ENCODE measurements at places on chromosomes 1 and 21.

- no peak for DNase-seq
These were observed 112.7 kb downstream of the CLIC6 start for GRCh38 chr21:34781526-34781925.

DNA sequence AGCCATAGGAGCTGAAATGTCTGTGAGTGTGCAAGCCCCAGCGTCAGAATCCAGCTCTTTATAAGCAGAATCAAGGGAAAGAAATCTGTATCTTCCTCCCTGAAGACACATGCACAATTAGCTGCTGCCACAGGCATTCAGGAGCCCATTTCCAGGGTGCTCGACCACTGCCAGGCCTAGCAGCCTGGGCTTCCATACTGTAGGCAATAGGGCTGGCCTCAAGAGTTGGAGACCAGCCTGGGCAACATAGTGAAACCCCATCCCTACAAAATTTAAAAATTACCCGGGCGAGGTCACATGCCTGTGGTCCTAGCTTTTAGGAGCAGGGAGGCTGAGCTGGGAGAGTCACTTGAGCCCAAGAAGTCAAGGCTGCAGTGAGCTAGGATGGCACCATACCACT, 41.0 kb downstream of the NEK2 start:
- DNase-seq, result no peak

- no peak for DNase-seq
These were observed 30.9 kb downstream of the PROX1 start for GRCh38 chr1:214018386-214019268.

GRCh38 chr1:12196641-12197482, 30.1 kb downstream of the TNFRSF1B start:
- DNase-seq, result peak; percentile 95

DNA sequence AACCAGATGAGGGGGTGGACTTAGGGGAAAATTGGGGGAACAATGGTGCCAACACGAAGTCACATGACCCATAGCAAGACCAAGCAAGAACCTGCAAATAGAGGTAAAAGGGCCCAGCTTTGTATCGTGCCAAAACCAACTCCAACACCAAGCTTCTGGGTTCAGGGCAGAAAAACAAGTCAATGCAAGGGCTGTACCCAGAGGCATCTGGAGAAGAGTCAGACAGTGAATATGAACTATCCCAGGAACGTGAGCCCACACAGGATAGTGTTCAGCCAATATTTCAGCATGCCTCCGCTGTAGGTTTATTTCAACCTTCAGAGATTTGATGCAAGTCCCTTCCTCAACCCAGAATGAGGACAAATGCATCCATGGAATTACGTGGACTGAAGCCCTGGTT, 15.0 kb upstream of the ZMYM6 start:
- no peak for DNase-seq

DNA sequence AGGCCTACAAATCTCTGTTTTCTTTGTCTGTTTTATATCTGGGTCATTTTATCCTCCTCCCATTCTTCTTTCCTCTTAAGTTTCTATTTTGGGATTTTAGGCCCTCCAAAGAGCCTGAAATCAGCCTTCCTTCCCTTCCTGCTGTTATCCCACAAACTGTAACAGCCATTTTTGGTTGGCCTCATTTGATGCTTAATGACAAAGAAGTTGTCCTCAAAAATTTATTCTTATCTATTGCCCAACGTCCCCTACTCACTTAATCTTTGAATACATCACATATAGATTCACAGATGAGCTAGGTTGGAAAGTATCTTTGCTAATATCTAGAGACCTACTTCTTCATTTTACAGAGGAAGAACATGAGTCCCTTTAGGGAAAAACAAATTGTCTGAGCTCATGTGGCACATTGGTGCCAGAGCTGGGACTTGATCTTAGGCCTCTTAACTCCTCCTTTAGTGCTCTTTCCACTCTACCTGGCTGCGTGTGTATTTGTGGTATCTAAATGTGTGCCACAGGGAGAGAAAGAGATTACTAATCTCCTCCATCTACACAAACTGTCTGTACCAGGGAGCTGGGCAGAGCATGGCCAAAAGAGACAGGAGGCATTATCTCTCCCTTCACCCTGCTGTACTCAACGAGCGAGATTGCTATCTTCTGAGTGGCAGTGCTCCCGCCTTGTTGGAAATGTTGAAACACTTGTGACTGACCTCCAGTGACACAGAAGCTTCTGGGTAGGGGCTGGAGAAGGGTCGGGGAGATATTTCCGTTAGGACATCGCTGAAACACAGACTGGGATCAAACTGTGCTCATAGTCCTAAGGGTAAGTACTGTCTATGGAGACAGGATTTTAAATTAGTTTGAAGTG, 30.1 kb downstream of the RHEX start:
- peak; percentile 61 for DNase-seq

DNA sequence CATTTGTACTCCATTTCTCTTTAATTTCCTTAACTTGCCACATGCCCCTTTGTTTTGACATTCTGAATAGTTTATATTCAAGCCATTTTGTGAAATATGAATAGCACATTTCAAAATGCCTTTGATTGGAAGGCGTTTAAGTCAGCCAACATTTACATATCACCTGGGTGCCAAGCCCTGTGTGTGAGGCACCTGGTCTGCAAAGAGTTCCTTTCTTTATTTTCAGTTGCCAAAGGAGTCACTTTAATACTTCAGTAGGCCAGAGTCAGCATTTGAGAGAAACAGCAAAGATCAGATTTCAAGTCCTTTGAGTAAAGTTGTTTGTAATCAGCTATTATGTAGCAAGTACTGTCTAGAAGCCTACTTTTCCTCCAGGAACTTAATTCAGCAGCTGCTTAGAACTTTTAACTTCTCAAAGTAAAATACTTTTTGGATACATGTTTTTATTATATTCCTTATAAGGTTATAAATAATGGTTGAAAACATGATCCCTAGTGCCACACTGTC, 70.8 kb downstream of the DTL start:
- DNase-seq, result no peak

- DNase-seq, result no peak
These were observed 117.2 kb upstream of the IGSF21 start for GRCh38 chr1:17990401-17990800.

- no peak for DNase-seq
These were observed 5.2 kb downstream of the TSPEAR start for GRCh38 chr21:44706026-44706705.

- DNase-seq, result no peak
These were observed 49.6 kb downstream of the HSF2BP start for GRCh38 chr21:43609501-43610340.

- DNase-seq, result no peak
These were observed 580.7 kb upstream of the ADGRL4 start for GRCh38 chr1:79587229-79587628.

- no peak for DNase-seq
These were observed 2.9 kb upstream of the C1orf105 start for GRCh38 chr1:172417557-172417956.

DNA sequence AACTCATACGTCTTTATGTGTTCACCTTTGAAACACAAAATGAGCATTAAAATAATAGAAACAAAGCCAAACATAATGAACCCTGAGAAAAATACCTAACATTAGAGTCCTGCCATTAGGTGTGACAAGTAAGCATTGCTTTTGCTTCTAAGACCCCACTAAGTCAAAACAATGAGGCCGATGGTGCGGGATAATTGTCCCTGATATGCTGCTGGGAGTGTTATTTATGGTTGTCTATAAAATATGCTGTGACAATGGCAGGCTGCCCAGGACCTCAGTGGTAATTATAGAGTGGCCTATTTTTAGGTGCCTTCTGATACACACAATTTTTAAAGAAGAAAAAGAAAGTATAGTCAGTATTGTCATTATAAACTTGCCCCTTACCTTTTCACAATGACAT, 1423.1 kb downstream of the AMY1C start:
- no peak for DNase-seq

- no peak for DNase-seq
These were observed 77.5 kb upstream of the ACTRT2 start for GRCh38 chr1:2943686-2944260.

- DNase-seq, result peak; percentile 59
These were observed 14.4 kb upstream of the ZFYVE9 start for GRCh38 chr1:52127181-52128180.

DNA sequence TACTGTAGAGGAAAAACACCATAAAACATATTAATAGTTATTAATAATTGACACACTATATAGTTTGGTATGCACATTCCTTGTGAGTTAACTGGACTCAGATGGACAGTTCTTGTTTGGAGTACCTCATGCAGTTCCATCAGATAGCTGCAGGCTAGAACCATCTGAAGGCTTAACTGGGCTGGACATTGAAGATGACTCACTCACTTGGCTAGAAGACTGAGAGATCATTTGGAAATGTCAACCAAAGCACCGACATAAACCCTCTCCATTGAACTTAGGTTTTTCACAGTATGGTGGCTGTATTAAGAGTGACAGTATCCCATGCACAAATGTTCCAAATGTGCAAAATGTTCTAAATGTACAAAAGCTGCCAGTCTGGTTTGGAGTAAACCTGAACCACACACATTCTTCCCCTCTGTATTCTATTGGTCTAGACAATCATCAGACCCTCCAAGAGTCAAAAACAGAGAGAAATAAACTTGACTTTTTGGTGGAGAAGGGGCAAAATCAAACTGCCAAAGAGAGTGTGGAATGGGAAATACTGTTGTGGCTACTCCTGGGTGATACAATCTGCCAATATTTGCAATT, 708.4 kb downstream of the KCNT2 start:
- no peak for DNase-seq

GRCh38 chr1:21492356-21492625, 16.9 kb upstream of the ALPL start:
- no peak for DNase-seq

DNA sequence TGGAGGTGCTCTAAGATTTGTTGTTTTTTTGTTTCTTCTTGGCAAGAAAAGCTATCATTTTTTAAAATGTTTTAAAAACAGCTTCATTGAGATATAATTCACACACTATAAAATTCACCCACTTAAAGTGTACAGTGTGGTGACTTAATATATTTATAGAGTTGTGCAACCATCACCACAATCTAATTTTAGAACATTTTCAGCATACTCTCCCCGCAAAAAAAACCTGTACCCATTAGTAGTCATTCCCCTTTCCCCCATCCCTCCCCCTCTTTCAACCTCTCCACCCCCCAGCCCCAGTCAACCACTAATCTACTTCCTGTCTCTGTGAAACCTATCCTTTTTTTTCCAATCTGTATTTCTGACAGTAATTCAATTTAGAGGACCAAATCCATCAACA, 30.6 kb downstream of the ZC3H11B start:
- peak; percentile 32 for DNase-seq

- peak; percentile 81 for DNase-seq
These were observed 165.7 kb downstream of the NCAM2 start for GRCh38 chr21:21163904-21164303.

DNA sequence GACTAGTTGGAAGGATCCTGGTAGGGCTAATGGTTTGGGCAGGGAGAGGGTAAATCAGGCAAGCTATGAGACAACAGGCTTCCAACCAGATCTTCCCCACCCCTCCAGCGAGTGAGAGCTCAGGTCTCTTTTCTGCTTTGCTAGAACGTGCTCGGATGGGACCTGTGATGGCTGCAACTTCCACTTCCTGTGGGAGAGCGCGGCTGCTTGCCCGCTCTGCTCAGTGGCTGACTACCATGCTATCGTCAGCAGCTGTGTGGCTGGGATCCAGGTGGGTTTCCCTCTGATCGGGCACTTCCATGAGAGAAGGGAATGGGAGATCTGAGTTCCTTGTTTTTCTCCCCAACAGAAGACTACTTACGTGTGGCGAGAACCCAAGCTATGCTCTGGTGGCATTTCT, 14.0 kb upstream of the SARS1 start:
- DNase-seq, result no peak

DNA sequence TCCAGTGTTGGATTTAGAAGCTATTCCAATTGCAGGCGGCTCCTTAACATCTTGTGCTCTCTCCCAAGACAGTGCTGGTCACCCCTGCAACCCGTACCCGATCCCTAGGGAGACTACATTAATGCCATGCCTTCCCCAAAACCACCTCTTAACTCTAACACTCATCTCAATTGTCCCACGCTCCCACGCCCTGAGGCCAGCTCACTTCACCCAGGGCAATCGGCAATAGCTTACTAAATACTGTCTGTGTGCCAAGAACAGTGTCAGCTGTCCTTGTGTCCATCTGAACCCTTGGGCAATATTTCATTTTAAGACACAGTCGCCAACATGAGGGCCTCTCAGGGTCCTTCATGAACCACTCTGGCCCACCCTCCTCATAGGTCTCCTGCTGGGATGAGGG, 13.9 kb downstream of the C1orf198 start:
- no peak for DNase-seq

DNA sequence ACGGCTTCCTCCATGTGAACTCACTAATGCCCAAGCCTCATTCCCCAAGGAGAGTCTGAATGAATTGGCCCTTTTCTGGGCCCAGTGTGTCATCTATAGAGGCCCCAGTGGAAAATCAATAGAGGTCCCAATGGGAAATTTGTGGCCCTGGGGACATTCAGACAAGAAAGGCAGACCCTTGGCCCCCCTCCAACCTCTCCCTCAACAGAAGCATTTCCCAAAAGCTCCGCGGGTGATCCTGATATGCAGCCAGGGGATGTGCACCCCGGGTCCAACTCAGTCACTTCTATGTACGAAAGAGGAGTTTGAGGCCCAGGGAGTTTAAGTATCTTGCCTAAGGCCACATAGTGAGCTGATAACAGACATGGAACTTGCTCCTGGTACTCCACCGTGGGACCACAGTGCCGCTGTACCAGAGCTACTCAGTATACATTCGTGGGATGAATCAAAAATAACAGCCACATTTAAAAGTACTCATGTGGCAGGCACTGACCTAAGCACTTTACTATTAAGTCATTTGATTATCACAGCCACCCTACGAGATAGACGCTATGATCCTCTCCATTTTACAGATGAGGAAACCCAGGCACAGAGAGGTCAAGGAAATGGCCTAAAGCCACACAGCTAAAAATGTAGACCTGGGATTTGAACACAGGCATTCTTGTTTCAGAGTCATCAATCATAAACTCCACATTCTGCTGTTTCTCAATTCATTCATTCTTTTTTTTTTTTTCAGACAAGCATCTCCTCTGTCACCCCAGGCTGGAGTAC, 8.5 kb downstream of the EPHA2 start:
- no peak for DNase-seq

Data from inflammatory macrophage treated with lipopolysaccharide for 4 hours (primary cell).